Smooth muscle cell of the brain vasculature (primary cell): ENCODE measurements at places on chromosomes 13 and 19.

DNA sequence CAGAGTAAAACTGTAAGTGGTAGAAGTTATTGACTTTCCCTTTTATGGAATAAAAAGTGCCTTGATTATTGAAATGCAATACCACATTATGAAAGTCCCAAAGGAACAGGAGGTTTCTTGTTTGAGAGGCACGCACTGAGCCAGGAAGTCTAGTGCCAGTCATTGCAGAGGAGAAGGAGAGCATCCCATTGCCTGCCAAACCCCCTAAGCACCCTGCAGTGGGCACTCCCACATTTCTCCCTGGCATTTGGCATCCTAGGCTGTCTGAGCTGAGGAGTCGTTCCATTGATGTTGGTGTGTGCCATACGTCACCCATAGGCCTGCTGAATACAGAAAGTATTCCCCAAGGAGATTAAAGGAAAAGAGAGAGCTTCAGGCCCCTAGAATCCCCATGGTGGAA is 85.7 kb upstream of the MBNL2 start:
- no peak for DNase-seq

GRCh38 chr19:35851213-35852028 is 883 bp downstream of the NPHS1 start:
- no peak for DNase-seq

DNA sequence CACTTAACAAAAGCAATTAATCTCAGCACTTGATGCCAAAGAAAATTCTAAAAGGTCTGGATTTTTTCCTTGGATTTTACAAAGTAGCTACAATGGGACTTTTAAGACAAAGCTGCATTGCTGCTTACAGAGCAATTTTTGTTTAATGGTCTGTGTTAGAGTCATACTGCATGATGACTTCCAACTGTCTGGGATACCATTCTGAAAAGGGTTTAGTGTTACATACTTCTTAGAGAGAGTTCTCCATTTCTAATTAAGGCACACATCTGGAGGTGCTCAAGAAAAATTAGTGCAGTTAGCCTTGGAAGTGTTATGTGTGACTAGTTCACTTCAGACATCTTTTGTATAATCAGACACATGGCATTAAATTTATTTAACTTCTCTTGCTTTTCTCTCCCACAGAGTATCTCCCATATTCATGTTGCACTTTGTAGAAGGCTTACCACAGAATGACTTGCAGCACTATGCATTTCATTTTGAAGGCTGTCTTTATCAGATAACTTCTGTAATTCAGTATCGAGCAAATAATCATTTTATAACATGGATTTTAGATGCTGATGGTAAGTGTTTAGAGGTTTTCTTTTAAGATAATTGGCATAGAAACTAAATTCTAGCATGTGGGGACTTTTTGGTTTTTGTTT is 35.1 kb downstream of the USPL1 start:
- no peak for DNase-seq

DNA sequence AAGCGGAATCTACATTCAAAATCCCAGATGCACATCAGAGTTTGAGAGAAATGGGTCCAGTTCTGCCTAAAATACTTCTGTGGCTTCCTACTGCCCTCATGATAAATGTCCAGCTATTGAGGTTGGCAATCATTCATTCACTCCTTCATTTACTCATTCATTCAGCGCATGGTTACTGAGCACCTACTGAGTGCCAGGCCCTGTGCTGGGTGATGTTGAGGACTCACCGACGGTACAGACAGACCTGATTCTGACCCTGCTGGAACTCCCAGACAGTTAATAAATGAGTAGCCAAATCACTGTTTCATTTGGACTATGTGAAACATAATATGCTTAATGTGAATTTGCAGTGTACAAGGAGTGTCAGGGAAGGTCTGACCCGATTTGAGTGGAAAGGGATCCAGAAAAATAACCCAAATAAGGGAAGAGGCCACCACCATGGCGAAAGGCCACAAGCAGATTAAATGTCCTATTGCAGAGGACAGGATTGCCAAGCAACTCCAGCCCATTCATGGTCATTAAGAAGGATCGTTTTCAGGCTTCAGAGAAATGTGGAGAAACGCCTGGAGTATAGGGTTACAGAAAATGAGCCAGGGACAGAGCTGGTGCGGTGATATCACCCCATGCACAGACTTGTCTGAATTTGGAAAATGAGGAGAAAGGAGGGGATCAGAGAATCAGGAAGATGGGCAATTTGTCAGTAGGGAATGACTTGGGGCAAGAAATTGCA is 20.5 kb downstream of the DYRK1B start:
- DNase-seq = no peak

DNA sequence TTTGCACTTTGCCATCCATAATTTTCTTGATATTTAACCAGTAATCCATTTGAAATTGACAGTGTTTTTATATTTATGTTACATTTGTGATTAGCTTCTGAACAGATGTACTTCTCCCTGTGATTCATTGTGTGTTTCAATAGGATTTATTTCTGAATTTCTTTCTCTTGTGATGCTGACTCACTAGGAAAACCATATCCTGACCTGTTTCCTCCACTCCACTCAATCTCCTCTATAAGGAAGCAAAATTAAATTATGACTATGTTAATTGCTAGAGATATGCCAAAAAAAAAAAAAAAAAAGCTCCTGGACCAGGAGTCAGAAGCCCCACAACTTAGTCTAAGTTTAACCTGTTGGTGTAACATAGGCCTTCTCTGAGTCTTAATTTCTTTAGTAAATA is 614.6 kb upstream of the SPRY2 start:
- no peak for DNase-seq

DNA sequence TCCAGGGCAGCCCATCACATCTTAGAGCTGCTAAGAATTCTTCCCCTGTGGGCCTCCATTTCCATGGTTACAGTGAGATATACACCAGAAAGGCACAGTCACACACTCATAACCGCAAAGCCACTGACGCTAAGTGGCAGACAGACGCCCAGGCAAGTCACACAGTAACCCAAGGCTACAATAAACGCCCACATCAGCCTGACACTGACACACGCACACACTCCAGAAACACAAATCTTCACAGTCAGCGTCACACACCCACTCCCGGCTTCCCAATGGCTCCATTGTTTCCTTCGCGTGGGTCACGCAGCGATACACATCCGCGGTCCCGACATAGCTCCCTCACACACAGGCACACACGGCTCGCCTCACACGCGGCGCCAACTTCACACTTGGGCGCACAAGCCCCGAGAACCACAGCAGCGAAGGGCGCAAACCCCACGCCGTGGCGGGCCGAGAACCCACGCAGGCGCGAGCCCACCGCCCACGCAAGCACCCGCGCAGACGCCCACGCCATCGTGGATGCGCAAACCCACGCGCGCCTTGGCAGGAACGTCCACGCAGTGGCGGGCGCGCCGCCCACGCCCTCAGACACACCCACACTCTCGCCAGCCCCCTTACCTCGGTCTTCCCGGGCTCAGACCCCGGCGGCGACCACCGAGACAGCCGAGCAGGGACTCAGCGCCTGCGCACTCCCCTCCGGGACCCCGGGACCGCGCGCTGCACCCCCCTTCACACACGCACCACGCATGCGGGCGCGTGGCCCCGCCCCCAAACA is at the start of gene ZNF667:
TSS of gene ZNF667 (minus strand) at position 695 of the 778 bp plus-strand sequence. CDS start 14,975 bp downstream, outside the sequence.
- DNase-seq = no peak

DNA sequence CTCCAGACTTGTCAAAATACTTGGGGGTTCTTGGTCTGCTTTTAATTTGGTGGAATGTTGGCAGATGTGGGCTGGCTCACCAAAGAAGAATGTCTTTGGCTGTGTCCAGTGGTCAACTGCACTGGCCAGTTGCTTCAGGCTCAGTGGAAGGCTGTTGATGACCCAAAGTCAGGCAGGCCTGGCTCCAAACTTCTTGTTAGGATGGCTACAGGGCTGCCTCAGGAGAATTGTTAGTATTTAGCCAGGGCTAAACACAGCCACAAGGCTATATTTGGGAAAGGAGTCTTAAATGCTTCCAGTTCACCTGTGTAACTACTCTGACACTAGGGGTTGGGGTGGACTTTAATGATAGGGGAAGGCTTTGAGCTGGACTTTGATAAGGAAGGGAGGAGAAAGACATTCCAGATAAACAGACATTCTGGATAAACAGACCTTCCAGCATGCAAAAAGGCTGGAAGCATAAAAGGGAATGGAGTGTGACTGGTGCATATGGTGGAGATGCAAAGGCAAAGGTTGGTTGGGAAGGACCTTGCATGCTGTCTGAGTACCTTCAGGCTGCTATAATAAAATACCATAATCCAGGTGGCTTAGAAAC is 116.8 kb downstream of the FOXO1 start:
- no peak for DNase-seq

DNA sequence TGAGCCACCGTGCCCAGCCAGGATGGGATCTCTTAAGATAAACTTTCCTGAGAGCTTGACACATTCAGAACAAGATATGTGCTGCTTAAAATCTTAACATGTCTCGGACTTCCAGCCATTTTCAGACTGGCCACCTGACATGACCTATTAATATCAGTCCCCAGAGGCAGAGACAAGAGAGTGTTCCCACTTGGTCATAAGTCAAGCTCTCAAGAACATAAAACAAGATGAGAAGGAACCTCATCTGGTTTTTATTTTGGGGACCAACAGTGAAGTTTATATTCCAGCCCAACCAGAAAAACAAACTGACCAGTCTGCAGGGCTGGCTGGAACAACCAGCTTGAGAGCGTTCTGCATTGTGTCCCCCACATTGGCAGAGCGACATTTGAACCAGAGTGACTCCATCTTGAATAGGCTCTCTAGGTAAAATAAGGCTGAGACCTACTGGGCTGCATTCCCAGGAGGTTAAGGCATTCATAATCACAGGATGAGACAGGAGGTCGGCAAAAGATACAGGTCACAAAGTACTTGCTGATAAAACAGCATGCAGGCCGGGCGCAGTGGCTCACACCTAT is 21.8 kb upstream of the PLEKHF1 start:
- no peak for DNase-seq

- no peak for DNase-seq
These were observed 13.8 kb upstream of the KLF5 start for GRCh38 chr13:73045031-73045430.

DNA sequence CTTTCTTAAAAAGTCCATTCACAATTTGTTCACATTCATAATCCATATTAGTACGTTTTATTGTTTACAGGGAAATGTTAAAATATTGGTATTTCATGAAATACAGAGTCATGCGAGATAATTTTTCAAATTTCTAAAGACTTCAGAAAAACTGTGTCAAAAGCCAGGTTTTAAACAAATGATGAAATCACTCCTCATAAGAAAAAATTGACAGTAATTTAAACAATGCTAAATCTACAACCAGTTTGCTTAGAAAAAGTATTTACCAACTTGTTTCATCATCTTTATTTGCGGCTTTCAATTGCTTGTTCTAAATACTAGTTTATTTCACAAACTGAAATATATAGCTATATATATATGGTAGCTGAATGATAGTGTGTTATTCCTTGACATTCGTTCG is 1.2 kb upstream of the NALCN start:
- no peak for DNase-seq

GRCh38 chr13:112325142-112325808 is 50.9 kb upstream of the SPACA7 start:
- no peak for DNase-seq

DNA sequence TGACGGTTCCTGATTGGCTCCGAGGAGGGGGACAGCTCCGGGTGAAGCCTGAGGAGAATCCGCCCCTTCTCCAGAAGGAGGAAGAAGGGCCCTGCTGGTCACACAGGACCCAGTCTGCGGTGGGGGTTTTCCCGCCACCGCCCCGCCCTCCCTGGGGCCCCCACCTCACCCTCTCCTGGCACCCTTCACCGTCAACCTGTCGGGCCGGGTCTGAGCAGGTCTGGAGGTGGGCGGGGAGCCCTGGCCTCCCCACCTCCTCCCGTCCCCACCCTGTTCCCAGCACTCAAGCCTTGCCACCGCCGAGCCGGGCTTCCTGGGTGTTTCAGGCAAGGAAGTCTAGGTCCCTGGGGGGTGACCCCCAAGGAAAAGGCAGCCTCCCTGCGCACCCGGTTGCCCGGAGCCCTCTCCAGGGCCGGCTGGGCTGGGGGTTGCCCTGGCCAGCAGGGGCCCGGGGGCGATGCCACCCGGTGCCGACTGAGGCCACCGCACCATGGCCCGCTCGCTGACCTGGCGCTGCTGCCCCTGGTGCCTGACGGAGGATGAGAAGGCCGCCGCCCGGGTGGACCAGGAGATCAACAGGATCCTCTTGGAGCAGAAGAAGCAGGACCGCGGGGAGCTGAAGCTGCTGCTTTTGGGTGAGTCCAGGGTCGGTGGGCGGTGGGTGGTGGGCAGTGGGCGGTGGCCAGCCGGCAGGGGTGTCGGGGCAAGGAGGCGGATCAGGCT is at the start of gene GNA15:
TSS of gene GNA15 (plus strand) at position 73 of the 723 bp plus-strand sequence. CDS start at position 491, 418 bp downstream.
- DNase-seq = no peak

DNA sequence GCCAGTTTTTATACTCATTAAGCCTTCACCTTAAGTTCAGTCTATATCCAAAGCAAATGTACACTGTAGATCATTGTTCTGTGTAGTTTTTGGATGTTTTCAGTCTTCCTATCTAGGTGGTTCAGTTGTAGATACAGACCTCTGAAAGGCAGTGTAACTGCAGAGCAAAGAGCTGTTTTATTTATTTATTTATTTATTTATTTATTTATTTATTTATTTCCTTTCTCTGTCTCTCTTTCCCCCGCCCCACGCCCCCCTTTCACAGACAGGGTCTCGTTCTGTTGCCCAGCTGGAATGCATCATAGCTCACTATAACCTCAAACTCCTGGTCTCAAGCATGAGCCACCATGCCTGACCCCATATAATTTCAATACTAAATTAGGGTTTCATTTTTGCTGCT is 281.8 kb upstream of the KLHL1 start:
- DNase-seq = no peak

- DNase-seq = no peak
These were observed 26.5 kb upstream of the CASP14 start for GRCh38 chr19:15022752-15023151.

DNA sequence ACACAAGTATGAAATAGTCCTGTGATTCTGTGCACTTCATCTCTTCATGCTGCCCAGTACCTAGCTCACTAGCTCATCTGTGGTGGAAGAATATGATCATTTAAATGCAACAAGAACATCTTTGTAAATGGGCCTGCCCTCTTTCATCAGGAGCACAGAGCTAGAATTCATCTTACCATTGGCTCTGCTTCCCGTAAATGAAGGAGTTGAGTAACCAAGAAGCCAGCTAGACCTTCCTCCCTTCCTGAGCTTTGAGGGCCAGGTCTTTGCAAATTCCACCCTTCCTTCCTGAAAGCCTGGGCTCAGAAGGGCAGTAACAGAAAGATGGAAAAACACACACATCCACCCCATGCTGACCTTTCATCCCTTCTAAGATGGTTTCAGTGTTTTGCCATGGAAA is 82.0 kb downstream of the FRY start:
- DNase-seq = no peak

DNA sequence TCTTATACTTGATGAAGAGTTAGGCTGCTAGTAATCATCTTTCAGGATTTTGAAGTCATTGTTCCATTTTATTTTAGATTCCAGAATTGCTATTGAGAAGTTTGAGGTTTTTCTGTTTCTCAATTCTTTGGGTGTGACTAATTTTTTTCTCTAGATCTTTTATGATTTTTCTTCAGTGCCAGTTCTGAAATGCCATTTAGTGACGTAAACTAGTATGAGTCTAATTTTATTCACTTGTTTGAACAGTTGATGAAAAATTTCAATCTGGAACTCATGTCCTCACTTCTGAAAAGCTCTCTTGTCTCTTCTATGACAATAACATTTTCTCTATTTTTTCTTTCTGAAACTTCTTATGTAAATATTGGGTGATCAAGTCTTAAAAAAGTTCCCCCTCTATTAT is 188.5 kb upstream of the HTR2A start:
- DNase-seq = no peak
